ENCODE measurements at places on chromosomes 11 and 22.

GRCh38 chr11:42299780-42300179 lies 840.3 kb upstream of the LRRC4C start:
- no peak for DNase-seq

DNA sequence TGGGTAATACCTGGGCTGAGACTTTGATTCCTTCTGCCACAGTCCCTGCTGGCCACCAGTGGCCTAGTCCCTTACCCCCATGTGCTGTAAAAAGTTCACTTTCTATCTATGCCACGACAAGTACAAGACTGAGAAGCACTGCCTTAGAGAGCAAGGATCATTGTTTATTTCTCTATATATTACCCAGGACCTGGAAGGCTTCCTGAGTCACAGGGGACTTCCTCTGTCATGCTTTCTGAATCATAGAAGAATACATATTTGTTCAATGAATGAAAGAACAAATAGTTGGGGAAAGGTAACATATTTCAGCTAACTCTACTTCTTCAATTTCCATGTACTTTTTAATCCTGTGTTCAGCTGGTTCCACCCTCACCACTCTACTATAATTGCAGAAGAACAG lies 5.5 kb upstream of the SYT9 start:
- DNase-seq, result no peak

DNA sequence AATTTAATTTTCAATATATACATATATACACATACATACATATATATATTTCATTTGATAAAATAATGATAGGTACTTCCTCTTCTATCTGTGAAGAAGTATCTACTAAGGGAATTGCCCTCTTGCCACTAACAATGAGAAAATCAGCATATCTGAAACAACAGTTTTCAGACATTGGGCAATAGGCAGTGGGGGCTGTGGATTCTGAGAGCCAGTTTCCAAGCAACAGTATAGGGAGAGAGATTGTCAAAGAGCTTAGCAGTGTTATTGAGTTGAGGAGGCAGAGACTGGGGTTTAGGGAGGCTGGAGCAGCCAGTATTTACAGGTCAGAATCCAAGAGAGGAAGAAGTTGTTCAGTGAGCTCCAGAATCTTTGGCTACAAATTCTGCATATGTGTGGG lies 119.3 kb downstream of the ARFGAP2 start:
- DNase-seq, result no peak

DNA sequence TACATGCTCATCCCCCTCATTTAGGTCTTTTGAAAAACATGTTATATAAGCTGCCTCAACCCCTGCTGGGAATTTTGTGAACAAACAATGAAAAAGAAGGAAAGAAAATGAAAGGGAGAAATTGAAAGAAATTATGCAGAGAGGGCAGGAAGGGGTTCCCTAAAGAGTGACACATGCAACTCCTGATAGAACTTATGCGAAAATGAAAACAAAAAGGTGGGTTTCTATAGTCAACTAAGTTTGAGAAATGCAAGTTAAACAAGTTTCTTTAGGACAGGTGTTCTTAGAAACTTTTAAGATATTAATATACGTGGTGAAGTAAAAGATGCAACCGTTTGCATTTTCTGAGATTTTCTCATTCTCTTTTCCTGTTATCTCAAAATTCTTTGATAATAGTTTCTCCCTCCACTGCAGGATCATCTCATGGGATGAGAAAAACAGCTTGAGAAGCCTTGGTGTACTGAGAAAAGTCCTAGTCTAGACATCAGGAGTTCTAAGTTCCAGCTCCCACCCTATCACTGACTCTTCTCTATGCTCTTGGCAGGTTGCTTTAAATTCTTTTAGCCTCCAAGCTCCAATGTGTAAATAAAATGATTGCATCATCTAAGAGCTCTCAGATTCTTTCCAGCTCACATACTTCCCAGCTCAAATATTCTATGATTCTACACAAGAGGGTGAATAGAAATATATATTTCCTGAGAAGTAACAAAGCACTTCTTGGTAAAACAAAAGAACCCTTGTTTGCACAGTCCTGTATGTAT lies 109.2 kb downstream of the FAM76B start:
- DNase-seq, result no peak

DNA sequence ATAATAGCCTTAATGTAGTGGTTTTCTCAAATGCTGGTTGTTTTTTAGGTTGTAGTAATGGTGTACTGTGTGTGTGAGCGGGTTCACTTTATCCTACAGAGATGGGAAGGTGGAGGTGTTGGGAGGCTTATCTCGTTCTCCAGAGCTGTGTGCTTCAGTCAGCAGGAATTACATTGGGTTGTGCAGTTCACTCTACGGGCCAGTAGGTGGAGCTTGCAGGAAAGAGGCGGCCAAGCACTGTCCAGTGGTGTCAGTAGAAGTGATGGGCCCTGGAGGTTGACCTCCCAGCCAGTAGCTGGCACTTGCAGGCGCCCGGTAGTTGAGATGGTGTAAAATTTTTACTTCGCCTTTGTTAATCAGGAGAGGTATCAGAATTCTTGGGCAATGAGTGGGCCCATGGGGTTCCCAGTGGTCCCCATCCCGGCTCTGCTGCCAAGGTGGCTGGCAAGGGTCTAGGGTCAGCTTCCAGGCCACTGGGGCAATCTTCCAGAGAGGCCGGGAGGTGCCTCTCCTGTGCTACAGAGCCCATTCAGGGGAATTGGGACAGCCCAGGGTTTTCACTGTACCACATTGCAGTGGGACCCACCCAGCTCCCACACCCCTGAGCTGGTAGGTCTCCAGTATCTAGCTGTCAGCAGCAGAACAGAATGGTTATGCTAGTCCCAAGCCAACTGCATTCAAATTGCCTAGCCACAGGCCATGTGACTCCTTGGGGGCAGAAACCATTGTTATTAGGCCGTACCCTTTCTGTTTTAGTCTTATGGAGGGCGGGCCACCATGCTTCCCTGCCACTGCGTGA lies 43.9 kb downstream of the BIRC2 start:
- peak; percentile 67 for DNase-seq

- no peak for DNase-seq
Measured at GRCh38 chr11:77038029-77038824, 4.0 kb downstream of the B3GNT6 start.

- DNase-seq, result no peak
Measured at GRCh38 chr11:826836-827145, 928 bp upstream of the CRACR2B start.

- DNase-seq, result no peak
Measured at GRCh38 chr22:35708453-35708852, 9.2 kb upstream of the APOL5 start.

GRCh38 chr11:63552921-63553320 lies 10.3 kb downstream of the PLAAT2 start:
- DNase-seq, result no peak

DNA sequence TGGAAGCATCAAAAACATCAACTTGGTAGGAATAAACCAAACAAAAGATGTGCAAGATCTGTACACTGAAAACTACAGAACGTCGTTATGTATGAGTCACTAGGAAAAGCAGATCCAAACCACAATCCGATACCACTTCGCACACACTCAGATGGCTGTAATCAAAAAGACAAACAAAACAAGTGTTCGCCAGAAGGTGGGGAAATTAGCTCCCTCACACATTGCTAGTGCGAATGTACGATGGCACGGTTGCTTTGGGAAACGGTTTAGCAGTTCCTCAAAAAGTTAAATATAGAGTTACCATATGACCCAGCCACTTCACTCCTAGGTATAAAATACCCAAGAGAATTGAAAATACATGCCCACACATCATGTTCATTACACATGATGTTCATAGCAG lies 14.8 kb upstream of the CARD10 start:
- peak; percentile 14 for DNase-seq

GRCh38 chr11:4072668-4073285 lies 21.8 kb upstream of the RRM1 start:
- DNase-seq, result peak; percentile 44

DNA sequence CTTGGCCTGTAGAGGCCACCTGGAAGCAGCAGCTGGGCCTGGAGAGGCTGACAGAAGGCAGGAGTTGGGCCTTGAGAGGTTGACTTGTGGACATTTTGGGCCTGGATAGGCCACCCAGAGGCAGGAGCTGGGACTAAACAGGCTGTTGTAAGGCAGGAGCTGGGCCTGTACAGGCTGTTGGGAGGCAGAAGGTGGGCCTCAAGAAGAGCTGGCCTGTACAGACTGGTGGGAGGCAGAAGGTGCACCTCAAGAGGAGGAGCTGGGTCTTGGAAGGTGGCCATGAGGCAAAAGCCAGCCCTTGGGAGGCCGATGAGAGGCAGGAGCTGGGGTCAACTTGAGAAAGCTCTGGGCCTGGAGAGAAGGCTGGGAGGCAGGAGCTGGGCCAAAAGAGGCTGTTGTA lies 45.3 kb downstream of the OR4C45 start:
- DNase-seq, result no peak

- peak; percentile 92 for DNase-seq
Measured at GRCh38 chr22:45413368-45414211, at the start of the genes RIBC2 and SMC1B. RIBC2 (plus strand) TSS chr22:45413693; CDS start chr22:45413887, 194 bp downstream. SMC1B (minus strand) TSS chr22:45413599; CDS start chr22:45413567, 32 bp downstream.

GRCh38 chr11:7154881-7155361 lies 66.1 kb downstream of the RBMXL2 start:
- DNase-seq, result no peak

DNA sequence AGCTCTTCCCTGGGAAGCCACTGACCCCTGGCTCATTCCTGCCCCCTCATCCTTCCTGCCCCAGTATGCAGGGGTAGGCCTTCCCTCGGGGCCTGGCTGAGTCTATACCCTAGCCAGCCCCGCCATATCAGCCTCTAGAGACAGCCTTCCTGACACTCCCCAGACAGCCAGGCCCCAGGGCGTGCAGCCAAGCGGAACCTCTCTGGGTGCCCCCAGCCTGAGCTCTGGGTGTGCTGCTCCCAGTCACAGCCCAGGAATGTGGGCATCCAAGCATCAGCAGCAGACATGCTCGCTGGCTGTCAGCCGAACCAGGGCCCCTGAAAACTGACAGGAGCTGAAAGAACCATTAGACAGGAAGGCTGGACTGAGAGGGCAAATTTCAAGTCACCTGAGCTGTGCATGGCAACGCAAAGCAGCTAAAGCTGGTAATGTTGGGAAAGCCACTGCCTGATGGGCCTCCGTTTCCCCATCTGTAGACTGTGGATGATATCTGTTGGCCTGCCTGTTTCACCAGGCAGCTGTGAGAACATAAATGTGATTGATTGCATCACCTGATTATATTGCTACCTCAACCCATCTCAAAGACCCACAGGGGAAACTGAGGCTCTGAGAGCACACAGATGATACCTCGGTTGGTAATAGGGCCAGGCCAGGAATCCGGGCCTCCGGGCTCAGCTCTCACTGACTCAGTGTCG lies 93.2 kb downstream of the LRRC32 start:
- DNase-seq, result no peak

DNA sequence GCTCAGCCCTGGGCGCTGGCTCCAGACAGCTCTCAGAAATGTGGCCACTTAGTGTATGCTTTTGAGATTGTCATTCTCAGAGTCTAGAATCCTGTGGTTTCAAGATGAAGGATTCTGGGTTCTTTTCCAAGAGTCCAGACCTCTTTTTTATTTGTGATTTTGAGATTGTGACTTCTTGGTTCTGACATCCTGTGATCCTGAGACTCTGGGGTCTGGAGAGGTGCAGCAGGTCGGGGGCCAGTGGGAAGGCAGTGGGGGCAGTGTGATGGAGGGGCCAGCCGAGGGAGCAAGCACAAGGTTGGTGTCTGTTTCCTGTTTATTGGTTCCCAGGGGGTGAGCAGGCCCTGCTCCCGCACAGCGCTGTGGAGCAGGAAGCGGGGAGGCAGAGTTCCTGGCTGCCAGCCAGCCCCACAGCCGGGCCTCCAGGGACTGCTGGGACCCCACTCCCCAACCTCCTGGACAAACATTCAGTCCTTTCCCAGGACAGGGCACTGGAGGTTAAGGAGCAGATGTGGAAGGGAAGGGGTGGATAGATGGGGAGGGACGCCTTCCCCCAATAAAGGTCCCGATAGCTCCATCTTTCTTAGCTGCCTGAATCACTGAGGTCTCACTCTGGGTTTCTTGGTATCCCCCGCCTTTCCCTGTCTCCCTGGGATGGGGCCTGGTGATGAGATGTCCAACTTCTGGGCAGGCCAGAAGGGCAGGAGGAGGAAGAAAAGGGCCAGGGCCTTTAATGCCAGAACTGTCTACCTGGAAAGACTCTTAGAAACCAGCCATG lies 13.7 kb downstream of the ARHGEF17 start:
- DNase-seq, result no peak

GRCh38 chr11:97615546-97615945 lies 1225.7 kb downstream of the JRKL start:
- DNase-seq, result no peak

GRCh38 chr11:45252134-45252856 lies 33.8 kb downstream of the SYT13 start:
- peak; percentile 57 for DNase-seq

DNA sequence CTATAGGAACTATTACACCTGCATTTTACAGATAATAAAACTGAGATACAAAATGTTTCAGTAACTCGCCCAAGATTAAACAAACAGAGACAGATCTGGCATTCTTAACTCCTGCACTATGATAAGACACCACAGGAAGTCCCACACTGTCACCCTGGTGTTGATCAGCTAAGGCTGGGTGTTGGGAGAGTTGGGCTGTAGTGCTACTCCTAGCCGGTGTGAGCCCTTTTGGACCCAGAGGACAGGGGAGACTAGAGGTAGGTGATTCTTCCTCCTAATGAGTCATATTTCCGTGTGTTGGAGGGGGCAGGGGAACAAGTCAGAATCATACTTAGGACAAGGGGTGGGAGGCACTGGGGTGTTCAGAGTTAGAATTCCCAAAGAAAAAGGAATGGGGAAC lies 353.2 kb upstream of the TENM4 start:
- DNase-seq, result no peak

DNA sequence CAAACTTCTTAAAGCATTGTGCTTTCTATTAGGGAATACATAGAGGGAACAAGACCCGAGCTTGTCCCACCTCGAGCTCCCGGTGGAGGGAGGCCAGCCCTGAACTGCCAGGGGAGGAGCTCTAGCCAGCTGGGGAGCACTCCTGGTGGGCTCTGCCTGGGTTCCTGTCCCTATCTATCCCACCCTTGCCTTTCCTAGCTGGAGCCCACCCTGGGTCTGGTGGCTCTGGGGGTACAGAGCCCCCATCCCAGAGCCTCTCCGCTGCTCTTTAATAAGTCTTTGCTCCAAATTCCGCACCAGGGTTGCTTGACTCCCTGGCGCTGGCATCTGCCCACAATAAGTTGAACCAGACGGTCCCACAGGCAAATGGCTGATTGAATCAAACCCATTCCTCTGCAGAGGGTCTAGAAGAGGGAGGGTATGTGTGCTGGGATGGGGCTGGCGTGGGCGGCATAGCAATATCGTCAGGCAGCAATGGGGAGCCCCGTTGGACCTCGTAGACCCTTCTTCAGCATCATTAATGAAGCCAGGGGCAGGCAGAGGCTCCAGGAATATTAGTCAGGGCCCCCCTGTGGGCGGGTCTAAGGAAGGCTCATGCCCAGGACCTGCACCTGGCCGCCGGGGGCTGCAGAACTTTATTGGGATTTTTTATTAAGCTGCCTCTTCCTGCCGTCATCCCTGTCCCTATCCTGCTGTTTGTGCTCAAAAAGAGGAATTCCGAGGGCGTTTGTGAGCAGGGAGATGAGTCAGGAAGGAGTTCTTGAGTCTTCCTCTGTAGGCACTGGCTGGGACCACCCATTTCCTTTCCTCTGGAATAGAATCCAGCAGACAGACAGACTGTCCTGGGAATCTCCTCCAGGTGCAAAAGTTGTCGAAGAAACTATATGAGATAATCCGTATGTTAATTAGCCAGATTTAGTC lies 38.5 kb upstream of the RIC3 start:
- no peak for DNase-seq
